ENCODE measurements at places on chromosomes 6 and 20.

DNA sequence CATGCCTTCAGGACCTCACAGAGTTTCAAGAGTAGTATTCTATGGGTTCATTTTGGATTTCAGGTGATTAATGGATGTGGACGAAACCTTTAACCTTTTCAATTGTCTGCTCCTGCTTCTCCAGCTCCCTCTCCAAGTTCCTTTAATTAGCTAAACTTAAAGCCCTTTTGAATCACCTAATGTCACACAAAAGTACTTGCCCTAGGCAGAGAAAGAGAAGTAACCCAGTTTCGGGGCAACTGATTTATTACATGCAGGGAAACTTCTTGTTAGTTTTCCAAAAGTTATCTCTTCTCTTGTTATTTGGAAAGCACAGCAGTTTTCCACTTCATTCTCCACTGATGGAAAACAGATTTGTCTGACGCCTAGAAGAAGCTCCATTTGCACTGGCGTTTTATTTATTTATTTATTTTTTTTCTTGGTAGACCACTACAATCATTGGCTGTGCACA lies 407.7 kb upstream of the JARID2 start:
- no peak for DNase-seq

- DNase-seq = no peak
These were observed 181.3 kb downstream of the THBS2 start for GRCh38 chr6:169072127-169073042.

DNA sequence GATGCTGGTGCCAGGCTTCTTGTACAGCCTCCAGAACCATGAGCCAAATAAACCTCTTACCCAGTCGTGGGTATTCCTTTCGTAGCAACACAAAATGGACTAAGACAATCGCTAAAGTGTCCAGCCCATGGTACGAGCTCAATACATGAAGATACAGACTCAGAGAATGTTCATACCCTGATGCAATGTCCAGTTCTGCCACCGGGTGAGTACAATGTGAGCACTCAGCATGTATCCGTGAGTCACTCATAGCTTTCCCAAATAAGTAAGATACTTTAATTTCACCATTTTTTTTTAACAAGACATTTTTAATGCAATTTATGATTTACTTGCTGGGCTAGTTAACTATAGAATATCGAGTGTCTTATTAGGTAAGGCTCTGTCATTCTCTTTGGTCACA lies 26.7 kb upstream of the PDE10A start:
- DNase-seq = no peak

DNA sequence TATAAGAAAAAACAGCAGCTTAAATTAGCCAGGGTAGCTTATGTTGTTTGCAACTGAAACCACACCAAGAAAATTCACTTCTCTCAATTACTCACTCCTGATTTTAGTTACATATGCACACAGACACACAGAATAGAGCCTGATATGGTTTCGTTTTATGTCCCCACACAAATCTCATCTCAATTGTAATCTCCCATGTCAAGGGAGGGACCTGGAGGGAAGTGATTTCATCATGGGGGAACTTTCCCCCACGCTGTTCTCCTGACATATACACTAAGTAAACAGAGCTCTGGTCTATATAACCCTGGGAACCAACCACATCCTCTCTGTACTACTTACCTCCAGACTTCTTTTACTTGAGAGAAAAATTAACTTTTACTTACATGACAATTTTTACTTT lies 9.8 kb downstream of the OR12D1 start:
- DNase-seq = no peak

DNA sequence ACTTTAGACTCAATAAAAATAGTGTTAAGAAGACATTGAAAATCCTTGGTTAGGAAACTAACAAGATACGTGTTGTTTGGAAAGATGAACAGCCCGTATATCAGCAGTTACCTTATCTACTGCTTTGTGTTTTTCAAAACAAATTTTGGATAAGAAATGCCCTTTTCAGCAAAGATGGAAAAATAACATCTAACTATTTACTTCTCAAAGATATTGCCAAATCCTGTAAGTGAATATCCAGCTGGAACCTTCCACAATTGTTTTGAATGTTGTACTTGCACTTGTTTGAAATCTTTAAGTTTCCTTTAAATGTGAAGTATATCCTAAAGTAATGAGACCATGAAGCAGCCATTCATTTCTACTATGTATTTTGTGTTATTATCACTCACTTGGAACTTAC lies 14.6 kb downstream of the TAGAP start:
- DNase-seq = no peak

- no peak for DNase-seq
These were observed 36.1 kb downstream of the BICRAL start for GRCh38 chr6:42817907-42818306.

DNA sequence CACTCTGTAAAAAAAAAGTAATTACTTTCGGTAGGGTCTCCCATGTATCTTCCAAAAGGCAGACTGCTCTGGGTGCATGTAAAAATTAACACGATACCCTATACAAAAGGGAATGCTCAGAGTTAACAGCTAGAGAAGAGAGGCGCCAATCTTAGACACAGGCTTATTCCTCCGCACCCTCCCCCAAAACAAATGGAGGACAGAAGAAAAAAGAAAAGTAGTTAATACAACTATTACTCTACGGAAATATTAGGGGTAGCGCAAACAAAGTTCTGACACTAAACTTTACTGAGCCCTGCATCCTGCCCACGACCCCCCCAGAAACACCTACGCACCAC lies 331 bp upstream of the UFL1 start:
- no peak for DNase-seq

GRCh38 chr6:128724738-128725137 lies 158.2 kb upstream of the LAMA2 start:
- no peak for DNase-seq

- no peak for DNase-seq
These were observed 99.5 kb downstream of the FOXO3 start for GRCh38 chr6:108660251-108660650.

DNA sequence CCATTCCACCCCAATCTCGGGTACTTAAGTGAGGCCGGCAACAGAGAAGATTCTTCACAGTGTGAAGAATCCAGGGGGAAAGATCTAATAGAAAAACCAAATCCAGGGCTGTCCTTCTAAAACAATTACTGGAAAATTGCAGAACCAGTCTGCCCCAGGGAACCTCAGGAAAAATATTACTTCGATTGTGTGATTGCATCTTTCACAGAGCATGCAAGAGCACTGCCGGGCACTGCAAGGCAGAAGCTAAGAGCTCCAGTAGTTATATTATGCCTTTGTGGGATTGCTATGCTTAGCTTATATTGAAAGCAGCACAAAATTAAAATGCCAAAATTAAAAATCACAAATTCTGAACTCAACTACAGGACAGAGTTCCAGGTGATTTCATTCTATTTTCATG lies 175.9 kb downstream of the HACE1 start:
- no peak for DNase-seq

GRCh38 chr6:37479266-37479854 lies 20.3 kb downstream of the CCDC167 start:
- DNase-seq = no peak

- no peak for DNase-seq
These were observed 46.8 kb downstream of the RANBP9 start for GRCh38 chr6:13664703-13665352.

DNA sequence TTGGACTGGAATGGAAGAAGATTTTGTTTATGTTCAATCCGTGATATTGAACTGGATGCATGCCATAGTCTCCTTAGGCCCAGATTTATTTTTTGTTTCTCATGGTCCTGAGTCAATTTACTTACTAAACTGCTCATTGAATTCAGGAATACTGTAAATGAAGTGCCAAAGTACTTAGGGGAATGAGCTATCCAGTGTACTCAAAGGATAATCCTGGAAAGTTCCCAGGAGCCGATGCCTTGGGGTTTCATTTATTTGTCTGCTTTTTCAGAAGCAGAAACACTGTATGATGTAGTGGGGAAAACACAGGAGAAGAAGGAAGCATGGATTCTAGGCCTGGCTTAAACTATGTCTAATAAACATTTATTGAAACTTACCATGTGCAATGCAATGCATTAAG lies 56.1 kb upstream of the THEMIS start:
- no peak for DNase-seq

- no peak for DNase-seq
These were observed 43.9 kb downstream of the INSM1 start for GRCh38 chr20:20411836-20412235.

DNA sequence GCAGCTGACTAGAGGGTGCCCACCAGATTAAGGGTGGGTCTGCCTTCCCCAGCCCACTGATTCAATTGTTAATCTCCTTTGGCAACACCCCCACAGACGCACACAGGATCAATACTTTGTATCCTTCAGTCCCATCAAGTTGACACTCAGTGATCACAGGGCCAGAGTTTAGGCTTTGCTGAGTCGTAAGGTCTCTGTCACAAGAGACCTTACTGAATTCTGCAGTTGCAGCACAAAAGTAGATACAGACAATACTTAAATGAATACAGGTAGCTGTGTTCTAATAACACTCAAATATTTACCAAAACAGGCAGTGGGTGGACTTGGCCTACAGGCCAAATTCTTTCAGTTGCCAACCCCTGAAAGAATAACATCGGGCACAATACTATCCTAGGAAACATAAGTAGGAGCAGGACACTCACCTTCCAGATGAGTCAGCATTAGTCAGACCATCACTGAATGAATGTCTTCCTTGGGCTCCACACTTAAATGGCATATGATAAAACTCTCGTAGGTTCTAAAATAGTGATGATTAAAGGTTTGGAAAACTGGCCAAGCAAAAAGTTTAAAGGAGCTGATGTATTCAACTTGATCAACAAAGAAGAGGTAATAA lies 190.0 kb downstream of the UBE3D start:
- no peak for DNase-seq

DNA sequence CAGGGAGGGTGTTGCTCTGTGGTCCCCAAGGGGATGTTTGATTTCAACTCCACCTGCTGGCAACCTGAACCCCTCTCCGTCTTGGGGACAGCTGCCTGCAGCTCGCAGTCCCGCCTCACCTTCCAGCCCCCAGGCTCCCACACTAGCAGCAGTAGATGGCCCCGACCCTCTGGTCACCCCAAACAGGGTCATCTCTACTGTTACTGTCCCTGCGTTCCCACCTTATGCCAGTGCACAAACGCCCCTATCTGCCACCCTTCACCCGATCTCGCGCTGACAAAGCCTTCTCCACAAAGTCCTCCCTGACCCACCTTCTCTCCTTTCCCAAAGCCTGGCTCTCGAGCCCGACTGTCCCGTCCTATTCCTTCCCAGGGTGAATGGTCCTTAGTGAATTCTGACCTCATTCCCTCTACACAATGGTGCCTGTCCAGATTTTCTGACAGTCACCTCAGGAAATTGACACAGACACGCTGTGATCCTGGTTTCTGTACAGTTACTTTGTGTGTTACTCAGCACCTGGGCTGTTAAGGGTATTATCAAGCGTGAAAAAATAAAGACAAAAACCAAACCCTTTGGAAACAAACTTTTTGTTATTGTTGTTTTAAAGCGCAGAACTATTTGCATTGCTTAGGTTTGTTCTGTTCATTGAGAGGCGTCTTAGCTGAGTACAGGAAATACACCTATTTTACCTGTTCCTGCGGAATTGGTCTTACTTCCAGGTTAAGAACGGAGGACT lies 728 bp downstream of the FUT9 start:
- no peak for DNase-seq

DNA sequence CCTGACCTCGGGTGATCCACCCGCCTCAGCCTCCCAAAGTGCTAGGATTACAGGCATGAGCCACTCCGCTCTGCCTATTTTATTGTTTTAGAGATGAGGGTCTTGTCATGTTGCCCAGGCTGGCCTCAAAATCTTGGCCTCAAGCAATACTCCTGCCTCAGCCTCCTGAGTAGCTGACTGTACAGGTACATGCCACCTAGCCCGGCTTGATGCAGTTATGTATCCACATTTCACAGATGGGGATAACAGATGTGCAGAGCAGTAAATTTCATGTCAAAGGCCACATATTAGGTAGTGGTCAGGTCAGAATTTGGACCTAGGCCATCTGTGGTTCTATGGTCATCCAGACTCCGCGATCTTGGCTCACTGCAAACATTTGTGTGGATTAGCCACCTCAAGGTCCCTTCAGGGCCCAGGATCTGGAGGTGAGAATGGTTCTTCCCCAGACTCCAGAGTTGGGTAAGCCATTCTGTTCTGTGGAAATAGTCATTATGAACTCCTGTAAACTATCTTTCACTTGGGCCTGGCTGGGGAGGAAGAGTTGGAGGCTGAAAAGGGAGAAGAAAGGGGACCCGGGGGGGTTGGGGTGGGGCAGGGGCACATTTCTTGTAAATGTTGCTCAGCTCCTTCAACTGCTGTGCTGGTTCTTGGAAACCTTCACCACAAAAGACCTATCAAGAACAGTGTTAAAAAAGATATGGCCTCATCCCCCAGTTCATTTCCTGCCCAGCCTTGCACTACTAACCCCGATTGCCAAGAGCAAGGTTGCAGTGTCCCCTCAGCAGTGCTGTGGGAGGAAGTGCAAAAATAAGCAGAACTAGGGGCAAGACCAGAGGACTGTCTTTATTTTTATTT lies 13.0 kb downstream of the PIM1 start:
- peak; percentile 60 for DNase-seq

DNA sequence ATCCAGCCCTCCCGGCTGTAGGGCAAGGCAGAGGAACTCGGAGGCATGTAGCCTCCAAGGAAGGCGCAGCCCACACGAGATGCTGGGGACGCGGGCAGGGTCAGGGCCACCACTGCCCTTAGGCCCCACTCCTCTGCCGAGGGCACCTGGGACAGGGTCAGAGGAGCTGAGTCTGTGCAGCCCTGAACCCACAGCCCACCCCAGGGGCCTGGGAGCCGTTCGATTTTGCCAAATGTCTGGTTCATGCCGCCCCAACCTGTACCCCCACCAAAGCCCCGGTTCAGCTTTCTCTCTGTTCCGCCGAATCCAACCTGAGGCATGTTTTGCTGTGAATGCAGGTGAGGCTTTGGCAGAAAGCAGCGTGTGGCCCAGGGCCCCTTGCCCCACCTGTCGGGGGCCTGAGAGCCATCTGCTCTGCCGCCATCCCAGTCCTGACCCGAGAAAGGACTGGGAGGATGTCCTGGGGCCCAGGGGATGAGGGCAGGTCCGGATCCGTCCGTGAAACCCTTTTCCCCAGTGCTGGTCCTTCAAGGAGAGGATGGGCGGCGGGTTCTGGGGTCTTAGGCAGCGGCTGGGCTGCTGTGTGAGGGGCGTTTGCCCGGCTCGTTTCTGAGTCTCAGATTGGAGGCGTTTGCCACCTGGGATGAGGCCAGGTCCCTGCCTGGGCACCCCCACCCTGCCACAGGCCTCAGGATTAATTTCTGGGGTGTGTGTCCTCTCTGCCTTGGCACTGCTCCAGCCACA lies 79.3 kb upstream of the GATA5 start:
- DNase-seq = no peak

DNA sequence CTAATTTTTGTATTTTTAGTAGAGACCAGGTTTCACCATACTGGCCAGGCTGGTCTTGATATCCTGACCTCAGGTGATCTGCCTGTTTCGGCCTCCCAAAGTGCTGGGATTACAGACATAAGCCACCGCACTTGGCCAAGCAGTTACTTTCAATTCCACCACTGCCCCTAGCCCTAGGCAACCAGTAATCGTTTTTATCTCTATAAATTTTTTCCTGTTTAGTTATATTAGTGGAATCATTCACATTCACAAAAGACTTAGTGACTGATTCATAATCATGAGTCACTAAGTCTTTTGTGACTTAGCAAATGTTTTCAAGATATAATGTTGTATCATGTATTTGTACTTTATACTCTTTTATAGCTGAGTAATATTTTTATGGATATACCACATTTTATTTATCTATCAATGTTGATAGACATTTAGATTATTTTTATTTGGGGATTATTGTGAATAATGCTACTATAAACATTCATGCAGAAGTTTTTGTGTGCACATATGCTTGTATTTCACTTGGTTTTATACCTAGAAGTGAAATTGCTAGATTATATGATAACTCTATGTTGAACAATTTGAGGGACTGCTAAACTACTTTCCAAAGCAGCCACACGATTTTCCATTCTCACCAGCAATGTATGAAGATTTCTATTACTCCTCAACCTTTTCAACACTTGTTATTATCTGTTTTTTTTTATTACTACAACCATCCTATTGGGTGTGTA lies 421.4 kb upstream of the ID4 start:
- DNase-seq = no peak
